Effector CD4-positive, alpha-beta T cell (primary cell): ENCODE measurements at places on chromosomes 4 and X.

DNA sequence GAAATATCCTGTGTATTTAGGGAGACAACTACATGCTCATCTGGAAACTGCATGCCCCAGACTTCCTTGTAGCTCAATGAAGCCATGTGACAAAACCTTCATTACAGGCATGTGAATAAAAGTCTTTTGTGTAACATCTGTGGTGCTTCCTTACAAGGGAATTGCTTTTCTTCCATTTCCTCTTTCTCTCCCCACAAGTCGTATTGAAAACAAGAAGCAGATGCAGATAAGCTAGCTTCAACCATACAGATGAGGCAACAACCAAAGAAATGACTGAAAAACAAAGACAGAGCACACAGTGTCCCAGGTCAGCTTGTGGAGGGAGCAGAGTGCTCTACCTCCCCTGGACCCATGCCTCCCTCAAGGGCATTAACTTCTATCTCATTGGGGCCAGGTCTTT, 115.8 kb upstream of the INPP4B start:
- DNase-seq: no peak

DNA sequence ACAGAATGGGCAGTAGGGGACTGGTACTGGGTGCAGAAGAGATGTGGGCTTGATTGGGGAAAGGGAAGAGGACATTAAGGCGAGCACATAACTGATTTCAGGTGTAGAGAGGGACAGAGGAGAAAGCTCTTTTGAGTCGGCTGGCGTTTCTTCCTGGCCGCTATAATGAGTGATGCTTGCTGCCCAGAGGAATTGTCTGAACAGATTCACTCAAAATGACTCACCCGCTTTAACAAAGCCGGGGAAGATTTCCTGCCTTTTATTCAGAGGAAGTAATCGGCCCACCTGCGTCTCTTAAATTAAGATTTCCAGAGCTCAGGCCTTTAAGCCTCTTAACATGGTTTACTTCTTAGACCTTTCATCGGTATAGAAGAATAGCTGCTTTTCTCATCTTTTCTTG, 102.1 kb upstream of the AP1S2 start:
- no peak for DNase-seq

- no peak for DNase-seq
These were observed 84.3 kb upstream of the AFF2 start for GRCh38 chrX:148416142-148416541.

DNA sequence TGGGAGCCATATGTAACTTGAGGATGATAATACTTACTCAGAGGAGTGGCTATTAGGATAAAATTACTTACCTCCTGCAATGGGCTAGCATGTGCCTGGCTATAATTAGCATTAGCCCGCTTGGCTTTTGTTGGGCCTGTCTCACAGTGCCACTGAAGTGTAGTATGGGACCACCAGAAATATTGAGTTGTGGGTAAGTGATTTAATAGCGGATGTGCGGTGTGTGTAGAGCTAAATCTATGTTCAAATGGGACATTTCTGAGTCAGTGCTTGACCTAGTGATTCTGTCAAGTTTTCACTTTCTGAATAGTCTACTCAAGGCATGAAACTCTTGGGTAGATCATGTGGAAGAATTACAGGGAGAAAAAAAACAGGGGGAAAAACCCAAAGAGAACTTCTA, 3.5 kb upstream of the CLNK start:
- DNase-seq: no peak

GRCh38 chrX:33204889-33205288, 6.5 kb downstream of the DMD start:
- DNase-seq: no peak

- DNase-seq: no peak
These were observed 11.6 kb upstream of the CTBP1 start for GRCh38 chr4:1260418-1261106.

GRCh38 chr4:33071535-33071934, 2351.4 kb downstream of the PCDH7 start:
- DNase-seq: no peak

GRCh38 chrX:69987691-69988090, 62.0 kb downstream of the AWAT2 start:
- DNase-seq: no peak

- no peak for DNase-seq
These were observed 41.1 kb downstream of the ZFX start for GRCh38 chrX:24190500-24191156.

GRCh38 chr4:176034499-176034898, 31.1 kb upstream of the WDR17 start:
- no peak for DNase-seq

DNA sequence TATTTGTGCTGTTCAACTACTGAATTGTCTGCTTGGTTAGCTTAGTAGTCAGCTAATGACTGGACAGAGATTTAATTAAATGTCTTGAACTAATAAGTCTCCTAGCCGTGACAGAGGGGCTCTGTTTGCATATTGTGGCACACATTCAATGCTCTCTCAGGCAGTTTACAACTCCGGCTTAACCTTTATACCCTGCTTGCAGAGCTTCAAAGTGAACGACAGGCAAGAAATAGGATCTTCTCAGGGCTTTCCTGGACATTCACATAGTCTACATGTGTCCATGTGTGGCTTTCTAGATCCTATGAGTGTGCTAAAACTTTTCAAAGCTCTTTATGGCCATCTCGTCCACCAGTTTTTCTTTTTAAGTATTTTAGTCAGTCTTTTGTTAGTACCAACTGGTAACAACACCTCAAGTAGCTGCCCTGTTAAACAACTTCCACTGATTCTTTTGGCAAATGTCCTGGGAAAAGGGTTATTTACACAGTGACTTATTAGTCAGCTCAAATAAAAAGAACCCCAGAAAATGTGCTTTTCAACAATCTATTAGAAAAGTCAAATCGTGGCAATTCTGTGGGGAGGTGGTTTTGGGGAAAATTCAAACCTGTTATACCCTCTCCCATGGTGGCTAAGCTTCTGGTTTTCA, 28.6 kb downstream of the OR13H1 start:
- no peak for DNase-seq

DNA sequence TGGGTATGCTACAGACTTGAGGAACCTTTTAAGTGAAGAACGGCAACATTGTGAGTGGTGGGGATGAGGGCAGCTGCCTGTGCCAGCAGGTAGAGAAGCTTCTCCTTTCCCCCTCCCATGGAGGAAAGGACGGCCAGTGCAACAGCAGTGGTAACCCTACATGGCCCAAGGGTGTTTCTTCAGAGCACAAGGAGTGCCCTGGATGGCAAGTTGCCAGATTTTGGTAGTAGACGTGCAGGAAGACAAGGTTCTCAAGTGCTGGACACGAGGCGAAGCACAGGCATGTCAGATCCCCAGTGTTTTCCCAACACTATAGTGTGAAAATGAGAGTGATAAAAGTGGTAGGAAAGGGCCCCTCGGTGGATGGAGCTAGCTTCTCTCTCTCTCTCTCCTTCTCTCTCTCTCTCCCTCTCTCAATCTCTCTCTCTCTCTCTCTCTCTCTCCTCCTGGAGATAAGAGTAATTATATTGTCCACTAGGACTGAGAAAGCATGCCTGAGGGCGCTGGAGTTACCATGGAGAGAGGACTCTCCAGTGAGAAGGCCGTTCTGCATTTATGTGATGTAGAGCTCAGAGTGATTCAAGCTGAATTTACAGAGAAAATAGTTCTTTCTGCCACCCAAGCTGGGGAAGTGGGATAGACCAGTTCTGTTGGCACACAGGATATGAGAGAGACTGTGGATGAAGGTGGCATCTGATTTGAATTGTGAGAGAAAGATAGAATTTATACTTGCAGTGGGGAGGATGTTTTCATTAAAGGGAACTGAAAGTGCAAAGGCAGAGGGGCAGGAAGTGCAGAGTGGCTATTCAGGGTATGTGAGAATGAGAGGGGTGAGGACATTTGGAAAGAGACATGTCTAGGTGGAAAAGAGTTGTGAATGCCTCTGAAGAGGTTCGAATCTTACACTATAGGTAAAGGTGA, 25.7 kb upstream of the TRPC3 start:
- no peak for DNase-seq

- no peak for DNase-seq
These were observed 530.5 kb downstream of the FAM133A start for GRCh38 chrX:94204524-94204923.

DNA sequence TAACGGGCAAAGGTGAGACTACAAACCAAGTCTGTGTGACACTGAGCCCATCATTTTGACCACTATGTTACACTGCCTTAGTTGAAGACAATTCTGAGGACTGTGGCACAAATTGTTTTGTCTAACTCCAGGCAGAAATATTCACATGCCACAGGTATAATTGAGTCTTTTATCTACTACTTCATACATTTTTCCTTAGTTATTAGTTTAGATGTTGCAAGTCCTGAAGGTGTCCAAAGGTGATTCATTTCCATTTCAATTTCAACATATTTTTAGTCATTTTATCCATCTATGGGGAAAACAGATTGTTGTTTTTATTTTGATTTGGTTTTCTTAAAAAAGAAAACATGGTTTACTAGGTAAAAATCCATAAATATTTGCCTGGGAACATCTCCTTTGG, 341.7 kb upstream of the SMIM31 start:
- DNase-seq: no peak

DNA sequence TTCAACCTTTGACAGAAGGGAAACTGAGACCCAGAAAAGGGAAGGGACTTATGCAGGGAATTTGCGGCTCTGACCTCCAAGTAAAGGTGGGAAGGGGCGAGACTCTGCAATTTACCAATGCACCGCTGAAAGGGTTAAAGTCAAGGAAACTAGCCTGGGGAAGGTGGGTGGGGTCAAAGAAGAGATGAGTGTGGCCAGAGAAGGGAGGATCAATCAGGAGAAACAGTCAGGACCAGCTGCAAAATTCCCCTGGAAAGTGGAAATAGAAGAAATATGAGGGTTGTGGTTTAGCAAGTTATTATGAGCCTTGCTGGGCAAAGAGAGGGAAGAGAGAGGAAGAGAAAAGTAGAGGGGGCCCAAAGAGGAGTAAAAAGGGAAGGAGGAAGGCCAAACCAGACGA, 30.5 kb downstream of the STARD8 start:
- no peak for DNase-seq

DNA sequence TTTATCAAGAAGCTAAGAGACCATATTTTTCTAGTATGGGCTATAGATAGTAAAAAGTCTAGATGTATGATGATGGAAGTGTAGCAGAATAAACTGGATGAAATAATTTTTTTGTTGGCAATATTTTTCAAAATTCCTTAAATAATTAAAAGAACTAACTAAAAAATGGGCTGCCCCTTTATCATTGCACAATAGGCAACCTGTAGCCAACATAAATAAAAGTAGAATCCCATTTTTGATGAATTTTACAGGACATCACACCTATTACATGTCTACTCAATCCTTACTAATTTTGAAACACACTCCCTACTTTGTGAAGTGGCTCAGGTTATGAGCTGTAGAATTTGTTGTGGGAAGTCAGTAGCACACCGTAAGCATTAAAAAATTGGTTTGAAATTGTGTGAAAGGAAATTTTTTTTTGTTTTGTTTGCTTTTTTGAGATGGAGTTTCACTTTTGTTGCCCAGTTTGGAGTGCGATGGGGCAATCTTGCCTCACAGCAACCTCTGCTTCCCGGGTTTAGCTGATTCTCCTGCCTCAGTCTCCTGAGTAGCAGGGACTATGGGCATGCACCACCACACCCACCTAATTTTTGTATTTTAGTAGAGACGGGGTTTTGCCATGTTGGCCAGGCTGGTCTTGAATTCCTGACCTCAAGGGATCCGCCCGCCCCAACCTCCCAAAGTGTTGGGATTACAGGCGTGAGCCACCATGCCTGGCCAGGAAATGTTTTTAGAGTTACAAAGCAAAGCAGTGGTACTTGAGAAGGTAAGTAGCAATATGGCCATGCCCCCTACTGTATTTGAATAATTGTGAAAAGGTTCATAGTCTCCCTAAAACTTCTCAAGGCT, 8.9 kb upstream of the RUFY3 start:
- no peak for DNase-seq

DNA sequence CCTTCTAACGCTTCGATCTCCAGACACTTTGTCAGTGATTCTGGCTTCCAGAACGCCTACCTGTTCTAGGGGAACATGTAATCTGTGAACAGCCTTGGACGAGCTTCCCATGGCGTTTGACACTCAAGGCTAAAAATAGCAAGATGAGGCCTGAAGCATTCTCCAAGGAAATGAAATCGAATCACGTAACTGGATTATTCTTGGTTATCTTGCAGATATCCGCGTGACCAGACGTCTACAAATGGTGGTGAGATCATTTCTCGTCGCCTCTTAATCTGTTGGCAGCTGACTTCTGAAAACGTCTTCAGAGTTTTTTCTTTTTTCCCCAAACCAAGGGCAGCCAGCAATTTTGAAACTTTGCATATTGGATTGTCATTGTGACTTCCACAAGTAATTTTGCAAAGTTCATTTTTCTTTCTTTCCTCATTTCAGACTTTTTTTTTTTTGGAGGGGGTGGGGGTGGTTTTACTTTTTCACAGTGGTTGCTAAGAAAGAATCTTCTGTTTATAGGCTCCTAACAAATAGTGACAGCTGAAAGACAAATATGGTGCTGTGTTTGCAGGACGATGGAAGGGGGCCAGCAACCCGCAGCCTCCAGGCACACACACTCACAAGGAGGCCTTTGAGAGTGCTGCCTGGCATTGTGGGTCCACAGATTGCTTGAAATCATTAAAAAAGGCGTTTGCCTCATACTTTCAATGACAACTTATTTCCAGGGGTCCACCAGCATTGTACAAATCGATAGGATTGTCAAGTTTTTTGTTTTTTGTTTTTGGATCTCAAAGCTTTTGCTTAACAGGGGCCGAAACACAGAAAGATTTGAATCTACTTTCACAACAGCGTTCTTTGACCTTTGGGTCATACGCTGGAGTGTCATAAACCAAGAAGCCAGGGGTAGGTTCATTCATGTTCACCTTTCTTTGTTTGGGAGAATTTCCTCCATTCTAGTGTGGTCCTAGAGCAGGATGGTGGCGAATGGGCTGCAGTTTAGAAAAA, 32.4 kb upstream of the PDLIM3 start:
- no peak for DNase-seq

DNA sequence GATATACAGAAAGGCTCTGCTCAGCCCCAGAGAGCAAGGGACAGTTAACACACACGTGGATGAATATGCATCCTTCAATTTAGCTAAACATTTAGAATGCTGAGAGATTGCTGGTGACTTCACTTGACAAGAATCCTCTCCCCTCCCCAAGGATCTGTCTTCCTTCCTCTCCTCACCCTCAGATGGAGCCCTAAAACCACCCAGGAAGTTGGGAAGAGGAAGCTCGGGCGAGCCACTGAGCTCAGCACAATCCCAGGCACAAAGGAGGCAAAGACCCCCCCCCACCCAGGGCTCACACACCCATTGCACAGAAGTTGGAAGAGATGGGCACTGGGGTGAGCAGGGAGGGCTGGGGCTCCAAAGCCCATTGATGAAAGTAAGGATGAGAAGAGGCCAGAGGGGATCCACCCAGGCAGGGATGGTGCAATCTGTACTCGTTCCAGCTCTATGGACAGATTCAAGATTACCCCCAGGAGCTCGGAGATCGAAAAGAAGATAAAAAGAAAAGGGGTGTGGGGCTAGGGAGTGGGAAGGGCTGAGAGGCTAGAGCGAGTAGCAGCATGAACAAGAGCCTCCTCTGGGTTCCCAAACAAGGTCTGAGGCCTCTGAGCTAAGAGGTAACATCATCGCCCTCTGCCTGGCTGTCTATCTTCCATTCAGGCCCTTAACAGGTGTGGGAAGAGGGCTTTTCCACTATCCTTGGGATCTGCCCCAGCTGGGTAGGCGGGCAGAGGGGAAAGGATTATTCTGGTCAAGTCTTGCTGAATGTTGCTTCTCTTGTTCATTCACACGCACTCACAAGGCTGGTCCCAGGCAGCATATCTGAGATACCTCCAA, 1.2 kb downstream of the TFE3 start:
- no peak for DNase-seq
